ENCODE measurements at places on chromosomes 6 and 20.

DNA sequence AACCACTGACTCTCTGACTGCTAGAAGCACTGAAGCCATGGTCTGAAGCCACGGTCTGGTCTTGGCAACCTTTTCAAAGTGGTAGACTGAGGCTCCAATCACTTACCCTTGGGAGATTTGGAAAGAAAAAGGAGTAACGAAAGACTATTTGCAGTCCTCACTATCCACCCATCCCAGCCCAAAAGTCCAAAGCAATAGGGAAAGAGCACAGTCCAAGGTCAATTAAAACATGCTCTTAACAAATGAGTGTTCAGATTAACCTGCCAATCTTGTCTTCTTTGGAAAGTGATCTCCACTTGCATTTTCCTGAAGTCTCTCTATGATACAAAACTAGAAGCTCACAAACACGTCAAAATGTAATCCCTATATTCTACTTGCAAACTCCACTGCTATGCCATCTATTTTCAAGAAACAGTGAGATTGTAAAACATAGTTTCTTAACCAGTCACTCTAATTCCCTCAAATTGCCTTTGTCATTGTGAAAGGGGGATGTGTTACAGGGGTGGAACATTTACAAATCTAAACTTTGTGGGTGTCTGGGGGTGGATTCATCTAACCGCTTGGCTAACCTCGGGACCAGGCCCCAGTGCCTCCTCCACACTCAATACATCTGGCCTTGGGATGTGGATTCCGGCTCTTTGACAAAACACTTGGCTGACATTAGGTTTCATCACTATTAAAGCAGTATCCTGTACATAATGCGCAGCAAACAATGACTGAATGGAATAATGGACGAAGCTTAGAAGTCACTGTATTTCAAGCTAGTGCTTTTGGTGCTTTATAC lies 56.4 kb downstream of the B4GALT5 start:
- H3K4me1 ChIP-seq, result peaks cover 29% of the 10 kb centered on the region
- H3K27me3 ChIP-seq, result peaks cover 9% of the 10 kb centered on the region
- no peak overlapping the region for H3K27ac ChIP-seq
- no peak overlapping the region for H3K4me3 ChIP-seq
- no peak for DNase-seq
- peaks cover 41% of the 10 kb centered on the region for H3K36me3 ChIP-seq

GRCh38 chr6:108484016-108484415 lies 76.7 kb upstream of the FOXO3 start:
- no peak overlapping the region for H3K27ac ChIP-seq
- no peak overlapping the region for H3K4me3 ChIP-seq
- no peaks in the 10 kb centered on the region for H3K36me3 ChIP-seq

DNA sequence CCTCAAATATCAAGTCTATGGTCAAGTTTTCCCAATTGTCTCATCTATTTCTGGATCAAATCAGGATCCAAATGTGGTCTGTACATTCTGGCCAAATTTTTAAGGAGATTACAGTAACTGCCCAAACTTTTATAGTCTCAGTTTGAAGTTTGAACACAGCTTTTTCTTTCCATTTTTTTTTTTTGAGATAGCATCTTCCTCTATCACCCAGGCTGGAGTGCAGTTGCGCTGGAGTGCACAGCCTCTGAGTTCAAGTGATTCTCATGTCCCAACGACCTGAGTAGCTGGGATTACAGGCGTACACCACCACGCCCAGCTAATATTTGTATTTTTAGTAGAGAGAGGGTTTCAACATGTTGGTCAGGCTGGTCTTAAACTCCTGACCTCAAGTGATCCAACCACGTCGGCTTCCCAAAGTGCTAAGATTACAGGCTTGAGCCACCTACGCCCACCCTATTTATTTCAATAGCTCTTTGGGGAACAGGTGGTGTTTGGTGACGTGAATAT lies 84.9 kb upstream of the CARMIL1 start:
- no peak overlapping the region for H3K27ac ChIP-seq
- no peaks in the 10 kb centered on the region for H3K27me3 ChIP-seq
- no peak overlapping the region for H3K4me3 ChIP-seq
- no peaks in the 10 kb centered on the region for H3K36me3 ChIP-seq
- no peak for DNase-seq

- no peaks in the 10 kb centered on the region for H3K36me3 ChIP-seq
- no peaks in the 10 kb centered on the region for H3K27me3 ChIP-seq
- no peak overlapping the region for H3K27ac ChIP-seq
- H3K4me3 ChIP-seq, result no peak overlapping the region
- no peak for DNase-seq
These were observed 10.0 kb downstream of the PCK1 start for GRCh38 chr20:57570920-57571319.

DNA sequence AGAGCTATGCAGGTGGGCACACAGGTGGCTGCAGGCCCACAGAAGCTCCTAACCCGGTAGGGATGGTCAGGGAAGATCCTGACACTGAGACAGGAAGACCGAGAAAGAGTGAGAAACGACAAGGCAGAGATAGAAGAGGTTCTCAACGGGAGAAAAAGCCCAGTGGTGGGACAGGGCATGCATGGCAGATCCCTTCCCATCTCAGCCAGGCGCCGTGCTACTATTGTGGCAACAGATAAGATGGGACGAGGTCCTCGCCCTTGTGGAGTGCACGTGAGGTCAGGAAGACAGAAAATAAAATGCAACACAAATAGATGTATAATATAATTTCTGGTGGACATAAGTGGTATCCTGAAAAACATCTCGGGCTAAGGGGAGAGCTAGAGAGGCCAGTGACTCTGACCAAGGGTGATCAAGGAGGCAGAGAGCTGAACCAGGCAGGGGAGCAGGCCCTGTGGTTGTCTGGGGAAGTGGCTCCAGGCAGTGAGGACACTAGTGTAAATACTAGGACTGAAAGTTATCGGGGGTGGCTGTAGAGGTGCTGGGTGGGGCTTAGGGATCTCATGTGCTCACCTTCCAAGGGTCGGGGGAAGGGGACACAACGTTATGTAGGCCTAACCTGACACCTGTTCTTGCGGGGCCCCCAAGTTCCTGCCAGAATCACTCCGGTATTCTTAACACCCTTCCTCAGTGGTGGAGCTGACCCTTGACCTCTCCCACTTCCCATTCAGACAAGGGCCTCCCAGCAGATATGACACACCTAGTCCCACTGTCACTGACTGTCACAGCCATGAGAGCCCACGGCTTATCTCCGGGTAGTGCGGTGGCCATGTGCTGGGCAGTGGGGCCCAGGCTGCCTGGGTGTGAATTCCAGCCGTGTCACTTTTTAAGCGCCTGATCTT lies 1.0 kb downstream of the SRXN1 start:
- peak overlapping the region; percentile 51 for H3K4me3 ChIP-seq
- DNase-seq, result no peak
- peaks cover 22% of the 10 kb centered on the region for H3K4me1 ChIP-seq
- H3K27me3 ChIP-seq, result peaks cover 8% of the 10 kb centered on the region
- peaks cover 15% of the 10 kb centered on the region for H3K36me3 ChIP-seq
- H3K27ac ChIP-seq, result no peak overlapping the region

DNA sequence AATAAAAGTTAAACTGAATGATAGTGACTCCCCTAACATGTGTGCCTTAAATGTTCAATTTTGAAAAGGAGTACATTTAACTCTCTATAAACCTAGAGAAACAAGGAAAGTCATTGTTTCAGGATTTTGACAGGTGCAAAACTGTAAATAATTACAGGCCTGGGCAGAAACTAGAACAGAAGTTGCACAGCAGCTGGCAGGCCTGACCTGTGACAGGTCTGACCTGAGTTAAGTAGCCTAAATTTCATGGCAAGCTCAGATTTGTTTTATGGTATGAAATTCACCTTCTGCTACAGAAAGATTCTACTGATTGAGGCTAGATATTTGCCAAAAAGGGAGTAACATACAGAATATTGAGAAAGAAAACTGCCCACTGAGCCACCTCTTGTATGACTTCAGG lies 166.1 kb downstream of the CDKAL1 start:
- DNase-seq, result no peak
- no peak overlapping the region for H3K4me3 ChIP-seq
- no peaks in the 10 kb centered on the region for H3K27me3 ChIP-seq
- H3K27ac ChIP-seq, result no peak overlapping the region
- no peaks in the 10 kb centered on the region for H3K36me3 ChIP-seq

DNA sequence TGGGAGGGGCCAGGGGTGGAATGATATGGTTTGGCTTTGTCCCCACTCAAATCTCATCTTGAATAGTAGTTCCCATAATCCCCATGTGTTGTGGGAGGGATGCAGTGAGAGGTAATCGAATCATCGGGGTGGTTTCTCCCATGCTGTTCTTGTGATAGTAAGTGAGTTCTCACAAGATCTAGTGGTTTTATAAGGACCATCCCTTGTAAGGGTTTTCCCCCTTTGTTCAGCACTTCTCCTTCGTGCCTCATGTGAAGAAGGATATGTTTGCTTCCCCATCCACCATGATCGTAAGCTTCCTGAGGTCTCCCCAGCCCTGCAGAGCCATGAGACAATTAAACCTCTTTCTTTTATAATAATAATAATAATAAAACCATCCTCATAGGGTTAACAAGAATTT lies 88.8 kb upstream of the PRND start:
- peaks cover 5% of the 10 kb centered on the region for H3K36me3 ChIP-seq
- H3K4me3 ChIP-seq, result no peak overlapping the region
- no peak overlapping the region for H3K27ac ChIP-seq
- peaks cover 4% of the 10 kb centered on the region for H3K4me1 ChIP-seq

GRCh38 chr6:105024803-105025202 lies 67.9 kb downstream of the LIN28B start:
- H3K36me3 ChIP-seq, result no peaks in the 10 kb centered on the region
- no peak overlapping the region for H3K4me3 ChIP-seq
- no peaks in the 10 kb centered on the region for H3K27me3 ChIP-seq
- no peak overlapping the region for H3K27ac ChIP-seq
- peaks cover 17% of the 10 kb centered on the region for H3K4me1 ChIP-seq

GRCh38 chr6:138514860-138515540 lies 15.7 kb upstream of the NHSL1 start:
- peak overlapping the region; percentile 73 for H3K4me3 ChIP-seq
- DNase-seq, result no peak

- DNase-seq, result peak; percentile 20
- H3K4me3 ChIP-seq, result no peak overlapping the region
- no peak overlapping the region for H3K27ac ChIP-seq
- H3K27me3 ChIP-seq, result no peaks in the 10 kb centered on the region
These were observed 534.2 kb downstream of the HACE1 start for GRCh38 chr6:104325341-104326172.

GRCh38 chr6:20159781-20160540 lies 52.3 kb downstream of the MBOAT1 start:
- no peak for DNase-seq
- no peaks in the 10 kb centered on the region for H3K36me3 ChIP-seq
- no peak overlapping the region for H3K4me3 ChIP-seq

DNA sequence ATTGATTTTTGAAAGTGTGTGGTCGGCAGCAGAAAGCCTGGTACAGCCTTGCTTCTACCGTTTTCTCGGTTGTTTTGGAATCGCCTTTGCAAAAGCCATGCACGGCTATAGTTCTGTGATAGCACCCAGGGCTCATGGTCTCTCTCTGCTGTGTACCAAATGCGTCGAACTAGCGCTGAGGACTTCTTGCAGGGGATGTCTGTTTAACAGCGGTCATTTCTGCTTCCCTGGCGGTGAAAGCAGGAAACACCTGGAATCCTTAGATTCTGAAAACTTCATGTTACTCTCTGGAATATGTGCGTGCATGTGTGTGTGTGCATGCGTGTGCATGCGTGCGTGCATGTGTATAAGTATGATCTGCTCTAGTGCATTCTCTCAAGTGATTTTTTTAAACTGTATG lies 26.1 kb upstream of the GCNT2 start:
- no peaks in the 10 kb centered on the region for H3K36me3 ChIP-seq
- DNase-seq, result no peak
- H3K4me3 ChIP-seq, result no peak overlapping the region

DNA sequence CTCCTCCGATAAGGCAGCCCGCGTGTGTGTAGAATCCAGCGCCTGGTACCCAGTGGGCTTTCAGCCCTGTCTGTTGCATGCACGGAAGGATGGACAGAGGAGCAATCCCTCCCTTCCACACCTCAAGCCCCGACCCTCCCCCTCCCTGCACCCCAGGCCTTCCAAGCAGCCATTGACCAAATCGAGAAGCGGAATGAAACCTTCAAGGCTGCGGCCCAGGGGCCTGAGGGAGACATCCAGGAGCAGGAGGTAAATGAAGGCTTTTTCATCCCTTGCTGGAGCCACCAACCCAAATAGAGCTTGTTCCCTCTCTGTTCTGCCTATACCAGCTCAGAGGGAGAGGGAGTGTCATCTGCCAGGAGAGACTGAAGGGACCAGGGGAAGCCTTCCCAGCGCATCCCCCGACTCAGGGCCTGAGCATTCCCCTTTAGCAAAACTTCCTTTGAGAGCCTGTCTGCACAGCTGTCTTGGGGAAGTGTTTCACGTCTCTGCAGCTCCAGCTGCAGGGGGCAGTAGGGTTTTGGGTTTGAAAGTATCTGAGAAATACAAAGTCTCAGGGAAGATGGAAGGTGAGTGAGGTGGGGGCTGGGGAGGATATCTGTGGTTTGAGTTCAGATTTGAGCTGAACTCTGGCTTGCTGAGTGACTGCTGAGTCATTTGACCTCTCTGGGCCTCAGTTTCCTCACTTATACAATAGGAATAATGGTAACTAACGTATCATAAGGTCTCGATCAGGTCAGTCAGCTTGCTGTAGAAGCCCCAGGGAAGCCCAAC lies 16.1 kb downstream of the FGD2 start:
- H3K27ac ChIP-seq, result no peak overlapping the region
- H3K27me3 ChIP-seq, result peaks cover 6% of the 10 kb centered on the region
- peaks cover 2% of the 10 kb centered on the region for H3K4me1 ChIP-seq
- peak; percentile 58 for DNase-seq
- H3K36me3 ChIP-seq, result no peaks in the 10 kb centered on the region

GRCh38 chr20:3925899-3926638 lies 36.9 kb downstream of the PANK2 start:
- no peak for DNase-seq
- H3K27me3 ChIP-seq, result peaks cover 17% of the 10 kb centered on the region
- H3K36me3 ChIP-seq, result peaks cover 31% of the 10 kb centered on the region
- H3K4me1 ChIP-seq, result peaks cover 18% of the 10 kb centered on the region
- H3K27ac ChIP-seq, result peak overlapping the region; percentile 76

DNA sequence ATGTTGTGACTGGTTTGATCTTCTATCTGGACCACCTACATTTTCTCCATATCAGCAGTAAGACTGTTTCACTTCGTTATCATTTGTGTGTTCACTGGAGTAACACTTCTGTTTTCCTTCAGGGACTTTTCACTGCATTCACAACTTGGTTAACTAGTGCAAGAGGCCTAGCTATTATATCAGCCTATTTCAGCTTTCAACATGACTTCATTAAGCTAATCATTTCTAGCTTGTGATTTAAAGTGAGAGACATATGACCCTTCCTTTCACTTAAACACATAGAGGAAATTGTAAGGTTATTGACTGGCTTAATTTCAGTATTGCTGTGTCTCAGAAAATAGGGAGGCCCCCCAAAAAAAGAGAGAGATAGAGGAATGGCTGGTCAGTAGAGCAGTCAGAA lies 622.8 kb upstream of the NRSN1 start:
- H3K4me1 ChIP-seq, result no peaks in the 10 kb centered on the region
- no peak overlapping the region for H3K27ac ChIP-seq
- H3K36me3 ChIP-seq, result no peaks in the 10 kb centered on the region
- DNase-seq, result no peak

DNA sequence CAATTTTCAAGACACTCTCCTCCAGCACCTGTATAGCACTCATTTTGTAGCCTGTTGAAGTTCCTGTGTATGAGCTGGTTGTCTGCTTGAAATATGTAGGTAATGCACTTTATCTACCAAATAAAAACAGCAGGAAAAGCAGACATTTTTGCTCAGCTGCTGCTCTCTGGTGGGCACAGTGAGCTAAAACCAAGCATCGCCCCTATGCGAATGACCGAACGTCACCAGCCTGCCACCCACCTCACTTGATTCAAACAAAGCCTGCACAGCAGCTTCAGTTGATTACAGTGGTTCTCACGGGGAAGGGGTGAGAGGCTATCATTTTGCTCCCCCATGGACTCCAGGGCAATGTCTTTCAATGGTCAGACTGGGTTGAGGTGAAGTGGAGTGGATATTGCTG lies 185.7 kb downstream of the SASH1 start:
- no peak for DNase-seq
- H3K27me3 ChIP-seq, result peaks cover 5% of the 10 kb centered on the region
- H3K27ac ChIP-seq, result no peak overlapping the region
- peaks cover 76% of the 10 kb centered on the region for H3K36me3 ChIP-seq
- H3K4me1 ChIP-seq, result peaks cover 16% of the 10 kb centered on the region

All from endothelial cell (in vitro differentiated cells).